GM10248 (cell line): ENCODE measurements at places on chromosomes 7 and 10.

- DNase-seq, result peak; percentile 38
Observed at GRCh38 chr10:99766302-99766681, 16.1 kb upstream of the ABCC2 start.

DNA sequence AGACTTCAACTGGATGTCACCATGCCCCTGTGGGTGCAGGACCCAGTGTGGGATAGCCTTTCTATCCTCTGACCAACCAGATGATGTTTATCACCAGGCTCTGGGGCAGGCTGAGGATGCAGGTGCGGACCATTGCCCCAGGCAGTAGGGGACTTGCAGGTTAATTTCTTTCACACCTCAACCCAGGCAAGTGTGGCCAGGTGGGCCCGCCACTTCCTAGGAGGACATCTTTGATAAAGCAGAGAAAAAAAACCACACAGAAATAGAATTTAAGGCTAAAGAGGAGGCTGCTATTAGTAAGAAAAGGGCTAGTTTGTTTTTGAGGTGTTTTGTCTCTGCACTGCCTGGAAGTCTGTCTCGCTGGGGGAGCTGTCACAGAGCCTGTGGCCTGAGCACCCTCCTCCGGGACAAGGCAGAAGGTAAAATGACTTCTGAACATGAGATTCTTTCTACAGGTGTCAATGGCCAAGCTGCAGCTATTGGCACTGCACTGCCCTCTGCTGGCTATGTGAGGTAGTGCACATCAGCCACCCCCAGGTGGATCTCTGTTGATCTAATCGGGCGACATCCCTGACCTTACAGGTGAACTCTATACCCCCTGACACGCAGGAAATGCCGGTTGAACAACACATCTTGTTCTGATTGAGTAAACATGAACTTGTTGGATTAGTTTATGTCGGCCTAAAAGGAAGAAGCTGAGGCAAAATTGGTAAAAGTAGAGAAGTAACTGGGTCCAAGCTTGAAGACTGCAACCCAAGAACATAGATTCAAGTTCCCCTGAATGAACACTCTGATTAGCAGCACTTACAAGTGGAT is 21.0 kb downstream of the UPP1 start:
- DNase-seq, result peak; percentile 82

- DNase-seq, result no peak
Observed at GRCh38 chr7:157664034-157664433, 327.2 kb downstream of the DNAJB6 start.

DNA sequence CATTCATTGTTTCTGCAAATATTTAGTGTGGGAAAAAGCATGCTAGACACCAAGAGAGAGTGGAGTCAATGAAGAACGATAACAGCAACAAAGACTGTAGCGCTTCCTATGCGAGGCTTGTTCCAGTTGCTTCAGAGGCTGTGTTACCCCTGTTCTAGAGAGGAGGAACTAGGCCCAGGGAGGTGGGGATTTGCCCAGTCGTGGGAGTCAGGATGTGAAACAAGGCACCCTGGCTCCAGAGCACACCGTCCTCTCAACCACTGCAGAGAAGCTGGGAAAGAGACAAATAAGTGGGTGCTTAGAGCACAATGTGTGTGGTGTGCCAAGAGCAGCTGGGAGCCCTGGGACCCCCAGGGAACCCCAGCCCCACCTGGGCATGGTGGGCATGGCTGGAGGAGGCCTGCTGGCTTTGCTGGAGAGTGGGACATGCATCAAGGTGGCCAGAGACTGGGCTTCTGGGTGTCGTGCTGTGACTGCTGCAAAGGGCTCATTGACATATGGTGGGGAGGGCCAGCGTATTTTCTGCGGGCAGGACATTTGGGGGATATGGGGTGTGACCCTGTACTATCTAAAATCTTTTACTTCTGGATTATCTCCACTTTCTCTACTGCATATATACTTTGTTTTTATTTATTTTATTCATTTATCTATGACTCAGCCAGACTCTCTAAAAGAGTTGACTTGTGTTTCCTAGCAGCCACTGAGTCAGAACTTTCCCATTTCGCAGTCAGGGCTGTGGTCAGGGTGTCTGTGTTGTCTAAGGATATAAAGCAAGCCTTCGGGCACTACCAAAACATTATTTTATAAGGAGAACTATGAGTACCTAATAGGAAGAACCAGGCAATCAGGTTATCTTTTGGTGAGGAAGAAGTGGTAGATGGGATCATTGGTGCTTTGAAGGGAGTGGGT is 95.4 kb downstream of the TCF7L2 start:
- no peak for DNase-seq

DNA sequence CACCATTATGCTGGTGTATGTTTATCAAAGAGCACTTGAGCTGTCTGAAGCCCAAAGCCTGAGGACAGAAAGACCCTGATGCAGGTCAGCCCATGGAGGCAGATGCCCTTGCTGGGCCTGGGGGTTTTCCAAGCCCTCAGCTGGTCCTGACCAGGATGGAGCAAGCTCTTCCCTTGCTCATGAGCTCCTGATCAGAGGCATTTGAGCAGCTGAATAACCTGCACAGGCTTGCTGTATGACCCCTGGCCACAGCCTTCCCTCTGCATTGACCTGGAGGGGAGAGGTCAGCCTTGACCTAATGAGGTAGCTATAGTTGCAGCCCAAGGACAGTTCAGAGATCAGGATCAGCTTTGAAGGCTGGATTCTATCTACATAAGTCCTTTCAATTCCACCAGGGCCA is 13.0 kb downstream of the AQP1 start:
- DNase-seq, result no peak

DNA sequence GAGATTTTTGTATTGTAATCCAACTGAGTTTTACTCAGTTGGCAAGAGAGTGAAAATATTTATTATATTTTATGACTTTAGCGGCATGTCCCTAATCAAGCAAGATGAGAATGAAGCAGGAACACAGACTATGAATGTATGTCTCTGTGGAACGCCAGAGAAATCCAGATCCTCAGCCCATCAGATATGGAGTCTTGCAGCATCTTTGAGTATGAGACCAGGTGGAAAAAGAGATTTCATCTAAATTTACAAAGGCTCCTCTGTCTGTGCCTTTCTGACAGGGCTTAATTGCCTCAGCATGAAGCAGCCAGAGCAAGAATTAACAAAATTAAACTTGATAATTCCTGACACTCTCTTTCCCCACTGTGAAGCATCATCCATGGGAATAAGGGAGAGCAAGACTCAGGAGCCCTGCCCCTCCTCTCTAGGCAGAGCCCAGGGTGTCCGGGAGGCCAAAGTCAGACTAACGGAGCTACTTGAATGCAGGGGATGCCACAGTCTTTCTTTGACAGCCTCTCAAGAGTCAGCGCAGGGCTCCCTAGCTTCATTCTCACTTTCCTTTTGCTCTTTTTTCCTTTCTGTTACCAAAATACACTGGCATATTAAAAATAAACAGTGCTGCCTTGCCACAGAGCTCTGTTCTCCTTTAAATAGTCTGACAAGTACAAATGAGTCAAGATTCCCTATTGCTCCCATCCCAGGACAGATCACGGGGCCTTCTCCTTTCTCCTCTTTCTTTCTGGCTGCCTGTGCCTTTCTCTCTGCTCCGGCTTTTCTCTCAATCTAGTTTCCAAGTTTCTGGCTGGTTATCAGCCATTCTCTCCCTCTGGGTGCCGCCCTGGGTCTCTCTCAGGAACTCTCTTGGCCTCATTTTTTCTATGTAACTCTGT is 132.2 kb upstream of the INHBA start:
- DNase-seq, result no peak

- no peak for DNase-seq
Observed at GRCh38 chr10:93408783-93409182, 73.4 kb downstream of the MYOF start.

DNA sequence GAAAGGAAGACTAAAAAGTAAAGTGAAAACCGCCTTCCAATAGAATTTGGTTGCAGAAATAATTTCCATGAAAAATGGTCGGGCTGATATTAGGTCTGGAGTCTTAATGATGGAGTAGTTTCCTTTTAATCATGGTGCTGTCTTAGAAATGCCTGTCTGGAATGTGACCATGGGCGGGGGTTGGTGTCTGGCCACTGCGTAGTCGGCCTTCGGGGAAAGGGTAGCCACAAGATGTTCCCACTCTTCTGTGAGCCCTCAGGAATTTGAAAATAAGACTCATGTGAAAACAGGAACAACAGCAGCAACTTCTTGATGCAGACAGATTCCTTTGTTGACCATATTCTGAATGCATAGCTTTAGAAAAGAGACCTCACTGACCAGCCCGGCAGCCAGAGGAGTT is 176.8 kb downstream of the KIAA1217 start:
- DNase-seq, result no peak

DNA sequence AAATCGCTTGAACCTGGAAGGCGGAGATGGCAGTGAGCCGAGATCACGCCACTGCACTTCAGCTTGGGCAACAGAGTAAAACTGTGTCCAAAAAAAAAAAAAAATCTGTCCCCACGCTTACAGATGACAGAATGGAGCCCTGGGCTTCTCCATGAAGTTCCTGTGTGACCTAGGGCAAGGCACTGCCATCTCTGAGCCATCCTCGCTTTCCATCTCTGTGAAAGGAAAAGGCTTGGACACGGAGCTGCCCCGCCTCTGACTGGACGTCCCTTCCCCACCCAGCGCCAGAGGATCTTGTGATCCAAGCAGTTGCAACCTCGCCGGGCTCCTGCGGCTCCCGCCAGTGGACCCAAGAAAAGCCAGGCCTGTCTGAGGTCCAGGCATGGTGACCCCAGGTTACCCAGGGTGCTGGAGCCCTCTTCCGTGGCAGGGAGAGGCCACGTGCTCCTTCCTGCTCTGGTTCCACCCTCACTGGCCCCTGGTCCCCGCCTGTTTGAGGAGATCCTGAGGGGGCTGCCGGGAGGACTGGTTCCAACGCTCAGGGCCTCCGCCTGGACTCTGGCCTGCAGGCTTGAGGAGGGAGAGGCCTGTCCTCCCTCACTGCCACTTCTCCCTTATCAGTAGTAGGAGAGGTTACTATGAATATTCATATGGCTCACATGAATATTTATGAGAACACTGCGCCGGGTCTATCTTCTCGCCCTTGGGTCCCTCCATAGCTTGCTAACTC is 25.6 kb upstream of the ELFN1 start:
- no peak for DNase-seq
